ENCODE measurements at places on chromosomes 3 and 15.

DNA sequence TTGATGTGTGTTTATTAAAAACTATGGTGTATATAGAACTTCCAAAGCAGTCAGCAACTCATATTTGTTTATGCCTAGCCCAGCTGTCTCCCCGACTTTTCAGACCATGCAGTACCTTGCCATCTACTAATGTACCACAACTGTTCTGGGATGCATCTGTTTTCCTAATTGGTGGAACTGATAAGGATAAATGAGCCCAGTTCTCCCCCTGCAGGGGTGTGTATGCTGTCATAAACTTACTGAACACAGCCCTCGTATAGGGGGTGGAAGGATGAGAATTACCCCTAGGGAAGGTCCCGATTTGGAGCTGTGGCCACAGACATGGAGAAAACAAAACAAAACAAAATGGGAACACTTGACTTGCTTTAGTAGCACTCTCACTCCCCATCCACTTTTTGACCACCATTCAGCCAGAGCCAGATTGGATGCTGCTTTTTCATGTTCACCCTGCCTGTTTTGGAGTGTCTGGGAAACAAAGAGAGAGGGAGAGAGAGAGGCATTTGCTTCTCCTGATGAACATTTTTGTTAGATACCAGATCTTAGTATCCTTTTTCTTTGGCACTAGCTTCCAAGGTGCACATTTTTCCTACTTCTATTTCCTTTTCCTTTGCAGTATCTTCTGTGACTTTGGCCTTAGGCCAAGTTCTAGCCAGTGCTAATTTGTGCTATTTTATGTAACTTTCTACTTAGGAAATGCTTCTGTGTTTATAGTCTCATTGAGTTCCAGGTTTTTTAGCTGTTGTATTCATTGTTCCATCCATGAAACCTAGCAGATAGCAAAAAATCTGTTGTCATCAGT lies 29.1 kb downstream of the CADM2 start:
- DNase-seq = no peak

DNA sequence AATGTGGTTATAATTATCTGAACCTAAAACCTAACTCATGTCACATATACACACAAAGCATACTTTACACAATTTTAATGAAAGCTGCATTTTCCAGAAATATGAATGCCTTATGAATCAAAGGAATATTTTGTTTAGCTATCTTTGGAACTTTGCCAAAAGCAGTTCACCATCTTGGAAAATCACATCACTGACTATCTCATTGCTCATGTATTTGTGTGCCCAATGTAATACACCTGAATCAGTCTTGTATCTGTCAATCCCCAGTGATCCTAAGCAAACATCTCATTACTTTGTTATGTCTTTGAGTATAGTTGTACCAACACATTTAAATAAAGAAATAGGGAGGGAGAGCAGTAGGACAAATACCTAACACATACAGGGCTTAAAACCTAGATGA lies 15.6 kb upstream of the CD47 start:
- no peak for DNase-seq

DNA sequence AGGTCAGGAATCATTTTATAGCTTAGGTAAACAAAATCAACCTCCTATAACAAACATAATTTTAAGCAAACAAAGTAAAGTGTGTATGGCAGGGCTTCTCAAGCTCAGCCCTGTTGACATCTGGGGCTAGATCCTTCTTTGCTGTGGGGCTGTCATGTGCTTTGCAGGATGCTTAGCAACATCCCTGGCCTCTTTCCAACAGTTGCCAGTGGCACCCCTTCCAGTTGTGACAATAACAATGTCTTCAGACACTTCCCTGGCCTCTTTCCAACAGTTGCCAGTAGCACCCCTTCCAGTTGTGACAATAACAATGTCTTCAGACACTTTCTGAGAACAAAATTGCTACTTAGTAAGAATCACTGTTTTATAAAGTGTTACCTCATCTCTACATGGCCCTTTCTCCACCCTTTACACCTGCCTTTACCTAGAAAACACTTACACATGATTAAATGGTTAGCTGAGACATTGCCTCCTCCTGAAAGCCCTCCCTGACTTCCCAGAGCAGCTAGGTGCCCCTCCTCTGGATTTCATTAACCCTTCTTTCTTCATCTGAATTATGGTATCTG lies 194.0 kb upstream of the LMCD1 start:
- no peak for DNase-seq

DNA sequence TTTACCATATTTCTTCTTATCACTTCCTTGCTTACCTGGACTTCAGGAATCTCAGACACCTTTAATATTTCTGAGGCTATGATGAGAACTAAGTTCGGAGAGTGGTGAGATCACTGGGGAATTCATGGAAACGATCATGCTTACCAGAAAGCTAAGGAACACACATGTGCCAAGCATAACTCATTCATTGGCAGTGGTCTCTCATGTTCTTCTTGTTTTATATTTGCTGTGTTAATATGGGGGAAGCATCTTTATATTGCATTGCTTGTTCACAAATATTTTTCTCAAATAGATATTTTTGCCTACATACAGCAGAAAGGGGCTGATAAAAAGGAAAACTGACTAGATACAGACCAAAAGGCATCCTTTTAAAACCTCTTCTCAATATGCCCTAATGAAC lies 55.8 kb downstream of the COL6A6 start:
- no peak for DNase-seq

- DNase-seq = no peak
Measured at GRCh38 chr3:126493739-126494138, 18.0 kb upstream of the ZXDC start.

DNA sequence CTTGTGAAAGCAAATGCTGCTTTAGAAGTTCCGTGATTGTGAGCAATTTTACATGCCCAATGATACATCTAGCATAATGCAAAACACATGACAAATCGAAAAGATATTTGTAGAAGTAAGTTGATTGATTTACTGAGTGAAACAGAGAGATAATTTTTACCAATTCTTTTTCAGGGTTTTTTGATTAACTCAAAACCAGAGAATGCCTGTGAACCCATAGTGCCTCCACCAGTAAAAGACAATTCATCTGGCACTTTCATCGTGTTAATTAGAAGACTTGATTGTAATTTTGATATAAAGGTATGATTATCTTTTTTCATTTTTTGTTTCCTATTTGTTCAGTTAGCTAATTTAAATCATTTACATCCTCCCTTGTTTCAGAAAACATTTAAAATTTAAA lies 58.8 kb downstream of the RNF13 start:
- DNase-seq = no peak

DNA sequence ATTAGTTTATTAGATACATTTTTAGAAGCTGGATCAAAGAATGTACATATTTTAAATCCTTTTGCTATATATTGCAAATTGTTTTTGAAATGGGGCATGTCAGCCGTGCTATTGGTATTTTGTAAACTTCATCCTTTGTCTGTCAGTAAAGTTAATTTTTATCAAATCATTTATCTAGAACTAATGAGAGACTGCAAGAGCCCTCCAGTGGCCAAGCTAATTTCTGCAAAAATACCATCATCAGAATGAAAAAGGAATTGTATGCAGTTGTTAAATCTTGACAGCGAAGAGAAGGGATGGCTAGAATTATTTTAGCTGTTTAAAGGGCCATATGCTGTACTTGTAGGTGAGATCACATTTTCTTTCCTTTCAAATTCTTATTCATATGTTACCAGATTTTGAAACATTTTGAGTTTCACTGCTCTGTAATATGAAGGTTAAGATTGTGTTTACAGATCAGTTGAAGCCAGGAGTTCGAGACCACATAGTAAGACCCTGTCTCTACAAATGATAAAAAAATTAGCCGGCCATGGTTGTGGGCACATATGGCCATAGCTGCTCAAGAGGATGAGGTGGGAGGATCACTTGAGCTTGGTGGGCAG lies 8.1 kb upstream of the CLDN11 start:
- no peak for DNase-seq

- DNase-seq = no peak
Measured at GRCh38 chr15:66720206-66721010, 18.4 kb downstream of the SMAD6 start.

DNA sequence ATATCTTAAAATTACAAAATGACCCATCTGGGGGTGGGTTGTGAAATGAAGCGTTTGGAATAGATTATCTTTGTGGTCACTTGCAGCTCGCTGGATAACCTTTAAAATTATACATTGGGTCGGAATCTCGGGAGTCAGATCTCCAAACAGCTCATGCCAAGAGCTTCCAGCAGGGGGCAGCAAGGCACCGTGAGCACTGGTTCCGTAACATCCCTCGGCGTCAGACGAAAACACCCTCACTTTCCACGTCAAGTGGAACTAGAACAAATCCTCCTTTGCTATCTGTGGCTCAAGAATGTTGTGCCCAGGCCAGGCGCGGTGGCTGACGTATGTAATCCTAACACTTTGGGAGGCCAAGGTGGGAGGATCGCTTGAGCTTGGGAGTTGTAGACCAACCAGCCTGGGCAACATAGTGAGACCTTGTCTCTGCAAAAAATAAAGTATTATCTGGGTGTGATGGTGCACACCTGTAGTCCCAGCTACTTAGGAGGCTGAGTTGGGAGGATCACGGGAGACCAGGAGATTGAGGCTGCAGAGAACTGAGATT lies 31.1 kb downstream of the UMPS start:
- DNase-seq = peak; percentile 61
